ENCODE measurements at places on chromosomes 5 and 9.

GRCh38 chr5:127834094-127834531 is 130.9 kb downstream of the CCDC192 start:
- no peak for DNase-seq

GRCh38 chr9:4050916-4051315 is 249.0 kb downstream of the GLIS3 start:
- no peak for DNase-seq

DNA sequence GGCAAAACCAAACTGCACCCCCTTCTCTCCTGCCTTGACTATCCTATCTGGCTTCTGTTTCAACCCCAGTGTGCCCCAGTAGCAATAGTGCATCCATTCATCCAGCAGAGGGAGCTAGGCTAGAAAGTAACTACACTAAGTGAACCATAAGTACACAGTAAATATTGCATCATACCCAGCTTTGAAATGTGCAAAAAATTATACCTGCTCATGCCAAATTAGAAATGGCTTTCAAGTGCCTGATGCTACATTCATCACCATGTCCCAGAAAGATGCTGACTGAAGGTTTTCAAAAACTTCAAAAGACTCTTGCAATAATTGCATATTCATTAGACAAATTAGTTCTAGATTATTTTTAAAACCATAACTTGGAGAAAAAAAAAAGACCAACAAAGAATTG is 153.5 kb downstream of the PRELID2 start:
- DNase-seq, result peak; percentile 34

DNA sequence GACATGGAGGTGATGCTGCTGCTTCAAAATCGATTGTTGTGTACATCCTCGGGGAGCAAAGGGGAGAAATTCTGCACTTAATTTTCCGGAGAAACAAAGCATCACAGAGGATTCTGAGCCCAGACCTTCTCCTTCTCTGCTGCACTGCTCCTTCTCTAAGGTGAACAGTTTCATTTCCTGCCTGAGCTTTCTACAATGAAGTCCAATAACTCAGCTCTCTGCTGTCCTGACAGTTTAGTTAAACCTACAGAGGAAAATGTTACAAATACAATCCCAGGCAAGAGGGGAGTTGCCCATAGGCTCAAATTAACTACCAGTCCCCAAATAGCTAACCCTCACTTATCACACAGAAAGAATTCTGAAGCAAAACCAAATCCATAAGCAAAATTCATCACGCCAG is 206.3 kb downstream of the EFNA5 start:
- DNase-seq, result no peak

DNA sequence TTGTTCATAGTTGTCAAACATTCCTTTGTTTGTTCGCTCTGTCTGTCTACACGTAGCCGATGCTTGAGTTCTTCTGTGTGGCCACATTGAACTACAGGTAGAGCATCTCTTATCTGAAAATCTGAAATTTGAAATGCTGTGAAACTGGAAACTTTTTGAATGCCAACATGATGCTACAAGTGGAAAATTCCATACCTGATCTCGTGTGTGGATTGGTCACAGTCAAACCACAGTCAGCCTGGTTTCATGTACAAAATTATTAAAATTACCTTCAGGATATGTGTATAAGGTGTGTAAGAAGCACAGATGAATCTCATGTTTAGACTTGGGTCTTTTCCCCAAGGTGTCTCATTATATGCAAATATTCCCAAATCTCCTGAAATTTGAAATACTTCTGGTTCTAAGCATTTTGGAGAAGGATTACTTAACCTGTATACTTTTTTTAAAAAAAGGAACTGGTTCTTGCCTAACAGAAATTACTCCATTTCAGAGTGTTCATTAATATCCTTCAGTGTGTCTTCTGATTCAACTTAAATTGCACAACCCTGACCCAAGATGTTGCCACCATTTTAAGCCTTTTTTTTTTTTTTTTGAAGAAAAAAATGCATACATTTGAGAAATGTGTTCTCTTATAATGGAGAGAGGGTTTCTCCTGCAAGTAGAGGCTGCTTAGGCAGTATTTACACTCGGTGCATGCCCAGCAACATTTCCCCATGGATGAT is 254.3 kb downstream of the MAST4 start:
- no peak for DNase-seq

DNA sequence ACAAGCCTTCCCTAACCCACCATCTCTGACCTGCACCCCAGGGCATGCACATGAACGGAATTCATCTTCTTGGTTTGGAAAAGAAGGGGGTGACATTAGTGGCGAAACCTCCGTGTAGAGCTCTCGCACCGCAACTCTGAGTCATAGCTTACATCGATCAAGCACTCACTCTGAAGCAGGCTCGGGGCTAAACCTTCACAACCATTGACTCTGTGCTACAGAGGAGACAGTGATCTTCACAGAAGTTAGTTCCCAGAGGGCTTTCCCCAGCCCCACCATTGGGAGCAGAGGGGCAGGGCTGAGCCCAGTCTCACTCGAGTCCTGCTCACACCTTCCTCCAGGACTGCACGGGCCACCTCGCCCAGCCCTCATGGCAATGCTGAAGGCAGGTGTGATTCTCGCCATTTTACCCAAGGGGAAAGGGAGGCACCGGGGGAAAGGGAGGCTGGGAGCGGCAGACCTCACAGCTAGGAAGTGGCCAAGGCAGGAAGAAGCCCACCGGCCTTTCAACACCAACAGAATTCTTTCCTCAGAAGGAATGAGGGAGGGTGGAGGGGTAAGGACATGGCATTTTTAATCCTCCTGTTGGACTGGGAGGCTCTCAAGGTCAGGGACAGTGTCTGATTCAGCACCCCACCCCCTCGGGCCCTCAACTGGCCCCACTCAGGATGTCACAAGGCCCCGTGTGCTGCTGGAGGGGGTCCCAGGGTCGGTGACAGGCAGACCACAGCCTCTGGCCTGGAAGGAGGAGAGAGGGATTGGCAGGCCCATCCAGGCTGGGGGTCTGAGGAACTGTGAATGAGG is 25.9 kb upstream of the IL17B start:
- no peak for DNase-seq

- DNase-seq, result no peak
Measured at GRCh38 chr9:12853051-12853450, 78.2 kb downstream of the LURAP1L start.

DNA sequence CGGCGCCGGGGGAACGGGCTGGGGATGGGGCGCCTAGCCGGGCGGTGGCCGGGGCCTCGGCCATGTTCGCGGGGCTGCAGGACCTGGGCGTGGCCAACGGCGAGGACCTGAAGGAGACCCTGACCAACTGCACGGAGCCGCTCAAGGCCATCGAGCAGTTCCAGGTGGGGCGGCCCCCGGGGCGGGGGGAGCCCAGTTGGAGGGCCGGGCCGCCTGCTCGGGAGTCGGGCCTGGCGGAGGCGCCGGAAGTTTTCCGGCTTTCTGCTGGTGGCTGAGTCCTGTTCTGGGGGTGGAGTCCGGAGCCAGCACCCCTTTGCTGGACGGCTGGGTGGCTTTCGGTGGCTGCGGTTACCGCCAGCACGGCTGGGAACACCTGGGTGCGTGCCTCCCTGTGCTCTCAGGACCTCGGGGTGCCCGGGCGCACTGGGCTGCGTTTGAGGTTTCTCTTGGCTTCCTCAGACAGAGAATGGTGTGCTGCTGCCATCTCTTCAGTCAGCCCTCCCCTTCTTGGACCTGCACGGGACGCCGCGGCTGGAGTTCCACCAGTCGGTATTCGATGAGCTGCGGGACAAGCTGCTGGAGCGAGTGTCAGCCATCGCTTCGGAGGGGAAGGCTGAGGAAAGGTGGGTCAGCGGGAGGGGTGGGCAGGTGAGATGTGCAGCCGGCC is 454 bp downstream of the NELFB start:
- peak; percentile 65 for DNase-seq

GRCh38 chr9:2158766-2159430 is 143.8 kb downstream of the SMARCA2 start:
- DNase-seq, result no peak

DNA sequence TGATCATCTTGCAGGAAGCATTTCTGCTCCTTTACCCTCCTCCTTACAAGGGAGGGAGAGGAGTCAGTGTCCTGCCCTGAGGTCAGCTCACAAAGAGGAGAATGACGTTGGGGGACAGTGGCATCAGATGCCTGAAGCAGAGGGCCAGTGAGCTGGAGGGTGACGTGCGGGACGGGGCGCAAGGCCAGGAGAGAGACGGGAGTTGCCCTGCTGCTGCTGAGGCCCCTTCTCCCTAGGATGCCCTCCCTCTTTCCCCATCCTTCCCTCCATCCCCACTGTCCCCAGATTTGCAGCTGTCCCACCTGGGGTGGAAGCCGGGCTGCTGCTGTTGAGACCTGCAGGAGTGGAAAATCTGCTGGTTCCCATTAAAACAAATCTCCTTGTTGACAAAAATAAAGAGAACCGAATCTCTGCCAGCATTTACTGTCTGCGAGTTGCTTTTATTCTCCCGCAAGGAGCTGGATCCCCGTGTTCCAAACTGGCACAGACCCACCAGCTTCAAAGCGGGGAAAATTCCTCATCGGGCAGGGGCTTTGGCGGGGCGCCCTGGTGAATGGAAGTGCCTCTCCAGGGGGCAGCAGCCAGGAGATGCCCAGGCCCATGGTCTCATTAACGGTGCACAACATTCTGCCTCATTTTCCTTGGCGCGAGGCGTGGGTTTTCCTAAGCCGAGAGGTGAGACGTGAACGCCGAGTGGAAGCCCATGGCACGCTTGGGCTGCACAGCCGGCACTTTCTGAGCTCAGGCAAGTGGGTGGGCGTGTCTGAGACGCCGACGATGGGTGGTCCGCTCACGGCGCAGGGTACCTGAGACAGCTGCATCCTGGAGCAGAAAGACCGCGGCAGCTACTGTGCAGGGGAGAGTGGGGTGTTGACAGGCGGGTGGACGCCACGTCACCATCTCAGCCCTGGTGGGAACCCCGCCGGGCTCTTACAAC is 13.9 kb upstream of the COL5A1 start:
- no peak for DNase-seq

DNA sequence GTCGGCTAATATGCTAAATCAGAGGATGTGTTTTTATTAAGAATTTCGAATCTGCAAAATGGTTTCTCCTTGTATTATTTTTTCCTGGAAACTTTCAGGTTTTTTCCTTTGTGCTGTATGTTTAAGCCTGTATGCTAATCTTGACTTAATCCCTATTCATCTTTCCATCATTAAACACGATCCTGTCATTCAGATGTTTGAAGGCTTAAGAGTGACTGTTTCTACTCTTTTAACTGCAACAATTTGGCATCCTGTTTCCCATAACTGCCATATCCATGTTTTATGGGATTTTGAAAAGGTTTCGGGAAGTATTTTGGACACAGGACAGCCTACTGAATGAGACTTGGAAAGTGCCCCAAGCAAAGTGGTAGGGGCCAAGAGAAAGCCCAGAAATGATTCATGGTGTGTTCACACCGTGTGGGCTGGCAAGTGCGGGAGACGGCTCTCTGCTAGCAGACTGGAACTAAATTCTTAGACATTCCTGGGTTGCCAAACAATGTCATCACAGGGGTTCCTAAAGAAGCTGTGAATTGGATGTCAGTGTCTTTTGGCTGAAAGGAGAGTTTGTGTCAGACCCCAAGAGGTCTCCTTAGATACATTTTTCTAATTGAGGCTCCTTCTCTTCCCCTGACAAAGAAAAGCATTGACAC is 125.4 kb upstream of the ADAMTS16 start:
- no peak for DNase-seq

- no peak for DNase-seq
Measured at GRCh38 chr5:139746691-139747582, 48.7 kb upstream of the PSD2 start.

- DNase-seq, result no peak
Measured at GRCh38 chr5:83955916-83956315, 235.3 kb upstream of the HAPLN1 start.

DNA sequence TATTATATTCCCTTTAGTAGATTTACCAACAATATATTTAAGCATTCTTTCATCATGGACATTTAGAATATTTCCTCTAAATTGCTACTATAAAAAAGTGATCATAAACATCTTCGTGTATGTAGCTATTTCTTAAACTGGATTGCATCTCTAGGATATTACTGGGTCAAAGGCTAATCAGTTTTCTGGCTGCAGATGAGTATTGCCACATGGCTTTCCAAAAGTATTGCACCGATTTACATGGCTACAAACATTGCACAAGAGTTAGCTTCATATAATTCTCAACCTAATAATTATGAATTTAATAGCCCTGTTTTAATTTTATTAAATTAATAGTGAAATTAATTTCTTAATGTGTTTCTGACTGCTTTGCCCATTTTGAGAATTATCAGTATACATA is 183.4 kb downstream of the DMRT2 start:
- no peak for DNase-seq

GRCh38 chr9:88267283-88267682 is 121.0 kb upstream of the SPIN1 start:
- DNase-seq, result no peak

- DNase-seq, result no peak
Measured at GRCh38 chr5:125370461-125371205, 624.2 kb upstream of the ZNF608 start.

- no peak for DNase-seq
Measured at GRCh38 chr5:33319151-33319550, 121.6 kb upstream of the TARS1 start.

DNA sequence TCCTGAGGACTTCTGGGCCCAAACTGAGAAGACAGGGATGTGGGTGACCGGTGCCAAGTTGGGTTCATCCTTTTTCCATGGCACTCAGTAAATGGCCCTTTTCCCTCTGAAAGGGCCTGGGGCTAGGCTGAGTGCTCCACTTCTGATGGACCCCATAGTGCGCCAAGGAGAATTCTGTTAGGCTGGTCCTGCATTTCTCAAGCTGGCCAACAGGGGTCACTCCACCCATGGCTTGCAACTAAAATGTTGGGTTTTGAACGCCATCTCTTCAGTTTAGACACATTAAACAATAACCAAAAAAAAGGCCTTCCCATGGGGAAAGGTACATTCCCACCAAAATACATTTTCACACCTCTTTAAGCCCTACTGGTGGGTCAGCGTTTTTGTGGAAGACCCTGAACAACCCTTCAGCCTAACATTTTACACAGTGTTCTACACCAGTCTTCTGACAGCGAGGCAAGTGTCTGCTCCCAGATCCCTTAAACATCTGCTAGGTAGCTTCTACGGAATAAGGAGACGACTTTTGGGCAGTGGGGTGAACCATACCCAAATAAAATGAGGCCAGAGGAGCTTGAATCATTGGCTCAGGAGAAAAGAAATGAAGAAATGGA is 27.3 kb downstream of the CNTFR start:
- no peak for DNase-seq

- no peak for DNase-seq
Measured at GRCh38 chr9:87593359-87593980, 95.8 kb downstream of the DAPK1 start.

DNA sequence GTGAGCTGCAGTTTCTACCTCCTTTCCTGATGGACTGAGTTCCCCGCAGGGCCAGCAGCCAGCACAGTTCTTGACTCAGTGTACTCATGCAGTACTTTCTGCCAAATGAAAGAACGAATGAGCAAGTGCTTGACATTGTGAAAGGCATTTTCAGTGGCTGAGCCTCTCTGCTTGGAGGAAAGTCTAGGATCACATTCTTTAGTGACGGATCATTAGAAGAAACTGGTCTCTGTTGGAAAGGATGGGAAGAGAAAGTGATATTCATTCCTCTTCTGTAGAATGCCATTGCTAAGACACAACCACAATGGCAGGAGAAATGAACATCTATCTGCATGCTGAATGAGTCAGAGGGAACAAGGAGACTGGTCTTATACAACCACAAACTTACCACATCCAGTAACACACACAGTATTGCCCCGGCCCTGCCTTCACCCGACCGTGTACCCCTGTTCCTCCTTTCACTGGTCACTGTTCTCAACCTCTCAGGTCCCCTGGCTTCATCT is 206.9 kb downstream of the CRB2 start:
- no peak for DNase-seq

- DNase-seq, result no peak
Measured at GRCh38 chr5:32319926-32320543, 7.3 kb upstream of the MTMR12 start.
